Ecto neural progenitor cell (in vitro differentiated cells): ENCODE measurements at places on chromosomes 3 and 15.

DNA sequence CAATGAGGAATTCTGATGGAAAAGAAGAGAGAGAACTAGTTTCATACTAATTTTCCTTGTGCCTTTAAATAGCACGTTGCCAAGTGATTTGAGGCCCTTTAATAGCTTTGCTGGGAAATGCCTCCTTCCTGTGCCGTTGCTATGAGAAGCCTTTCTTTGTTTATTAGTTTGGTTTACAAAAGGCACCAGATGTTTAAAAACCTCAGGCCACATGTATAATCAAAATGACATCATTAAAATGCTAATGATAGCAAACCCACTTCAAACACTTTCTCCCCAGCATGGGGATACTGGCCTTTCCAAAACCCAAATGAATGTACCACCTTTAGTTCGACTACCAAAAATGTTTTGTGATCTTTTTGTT lies 50.0 kb upstream of the TBC1D23 start:
- DNase-seq, result no peak

DNA sequence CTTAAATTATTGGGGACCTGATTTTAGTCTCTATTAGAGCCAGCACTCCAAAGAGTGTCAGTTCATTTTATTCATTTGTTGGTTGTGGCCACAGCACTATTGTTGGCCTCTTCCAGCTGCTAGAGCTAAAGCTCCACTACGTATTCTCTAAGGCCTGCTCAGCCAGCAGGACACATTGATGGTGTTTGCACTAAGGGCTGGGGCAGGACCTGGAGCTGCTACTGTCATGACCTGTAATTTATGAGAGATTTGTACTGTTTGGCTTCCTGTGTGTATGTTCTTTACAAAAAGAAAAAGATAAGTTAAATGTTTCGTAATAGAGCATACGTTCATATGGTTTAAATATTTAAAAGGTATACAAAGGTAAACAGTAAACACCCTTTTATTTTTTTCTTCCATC lies 8.1 kb downstream of the GFM1 start:
- no peak for DNase-seq

DNA sequence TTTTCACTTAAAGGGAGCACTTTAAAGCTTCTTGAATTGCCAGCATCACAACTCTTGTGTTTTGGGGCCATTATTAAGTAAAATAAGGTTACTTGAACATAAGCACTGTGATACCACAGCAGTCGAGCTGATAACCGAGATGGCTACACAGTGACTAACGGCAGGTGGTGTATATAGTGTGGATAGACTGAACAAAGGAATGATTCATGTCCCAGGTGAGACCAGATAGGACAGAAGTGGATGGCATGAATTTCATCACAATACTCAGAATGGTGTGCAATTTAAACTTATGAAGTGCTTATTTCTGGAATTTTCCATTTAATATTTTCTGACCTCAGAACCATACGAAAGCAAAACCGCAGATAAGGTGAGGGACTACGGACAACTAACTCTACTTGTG lies 40.2 kb downstream of the PBRM1 start:
- DNase-seq, result no peak

DNA sequence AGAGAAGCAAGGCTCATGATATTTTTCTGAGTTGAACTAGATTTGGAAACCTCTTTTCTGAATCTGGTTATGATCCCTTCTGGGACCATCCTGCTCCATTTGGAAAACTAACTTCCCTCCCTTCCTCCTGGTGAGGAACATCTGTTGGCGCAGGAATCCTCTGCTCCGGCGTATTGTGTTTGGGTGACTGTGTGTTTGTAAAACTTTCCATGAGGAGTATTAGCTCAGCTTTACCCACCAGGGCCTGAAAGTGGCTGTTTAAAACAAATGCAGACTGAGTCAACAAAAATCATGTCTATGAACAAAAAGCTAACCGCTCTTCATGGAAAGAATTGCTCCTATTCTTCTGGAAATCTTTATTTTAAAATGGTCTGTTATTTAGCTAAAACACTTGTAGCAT lies 17.7 kb downstream of the STARD9 start:
- no peak for DNase-seq

GRCh38 chr3:133742351-133743091 lies 3.7 kb upstream of the TF start:
- DNase-seq, result no peak
